ENCODE measurements at places on chromosomes 3 and 15.

GRCh38 chr3:151262871-151263525 lies 15.3 kb downstream of the P2RY14 start:
- DNase-seq: no peak

DNA sequence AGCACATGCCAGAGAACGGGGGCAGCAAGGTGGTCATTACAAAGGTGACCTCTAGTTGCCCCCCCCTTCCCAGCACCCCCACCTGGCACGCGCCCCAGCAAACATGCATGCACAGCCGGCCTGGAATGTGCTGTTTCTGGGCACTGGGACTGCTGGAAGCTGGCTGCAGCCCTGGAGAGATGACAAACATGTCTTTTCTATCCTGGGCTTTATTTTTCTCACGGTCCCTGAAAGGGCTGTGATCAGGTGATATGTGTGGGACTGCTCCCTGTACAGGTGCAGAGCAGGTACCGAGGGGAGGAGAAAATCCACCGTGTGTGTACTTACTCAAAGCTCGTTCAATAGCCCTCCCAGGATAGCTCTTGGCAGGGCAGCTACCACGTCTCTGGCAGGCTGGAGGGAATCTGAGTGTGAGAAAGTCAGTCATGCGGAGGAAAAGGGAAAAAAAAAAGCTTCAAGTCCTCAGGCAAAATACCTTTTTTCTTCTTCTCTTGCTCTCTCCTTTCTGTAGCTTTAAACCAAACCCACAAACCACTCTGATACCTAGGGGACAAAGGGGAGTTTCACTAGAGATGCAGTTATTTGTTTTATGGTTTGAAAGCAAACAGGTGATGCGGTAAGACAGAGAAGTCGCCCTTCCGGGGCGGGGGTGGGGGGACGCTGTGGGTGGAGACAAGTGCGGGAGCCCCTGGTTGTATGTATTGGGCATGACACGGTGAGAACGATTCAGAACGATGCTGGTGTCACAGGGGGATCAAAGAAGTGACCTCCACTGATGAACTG lies 5.0 kb upstream of the HES1 start:
- DNase-seq: peak; percentile 94

- DNase-seq: no peak
Measured at GRCh38 chr3:37183375-37183831, 9.0 kb upstream of the LRRFIP2 start.

- DNase-seq: no peak
Measured at GRCh38 chr3:131147534-131147933, 120.9 kb downstream of the NEK11 start.

DNA sequence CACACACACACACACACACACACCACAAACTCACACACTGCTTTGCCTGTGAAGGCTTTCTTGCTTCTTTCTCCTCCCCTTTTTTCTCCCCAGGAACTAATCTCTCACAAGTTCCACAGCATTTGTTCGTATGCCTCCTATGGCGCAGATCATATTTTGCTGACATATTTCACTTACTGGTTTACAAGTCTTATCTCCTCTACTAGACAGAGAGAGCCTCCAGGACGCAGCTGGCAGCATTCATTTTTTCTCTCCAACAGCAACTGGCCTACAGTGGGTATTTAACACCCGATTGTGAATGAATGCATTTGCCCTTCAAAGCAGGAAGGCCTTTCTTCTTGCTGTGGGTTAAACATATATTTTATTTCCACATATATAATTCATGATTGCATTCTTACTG lies 47.0 kb upstream of the DLG1 start:
- no peak for DNase-seq

- no peak for DNase-seq
Measured at GRCh38 chr3:72142028-72142427, 357.1 kb upstream of the PROK2 start.

GRCh38 chr3:14258906-14259904 lies 80.6 kb downstream of the LSM3 start:
- DNase-seq: no peak

- peak; percentile 69 for DNase-seq
Measured at GRCh38 chr3:116423945-116424344, 21.3 kb downstream of the LSAMP start.

- peak; percentile 95 for DNase-seq
Measured at GRCh38 chr15:60840306-60840702, 361.4 kb upstream of the ICE2 start.

- DNase-seq: no peak
Measured at GRCh38 chr3:157294953-157295352, 135.0 kb upstream of the CCNL1 start.

DNA sequence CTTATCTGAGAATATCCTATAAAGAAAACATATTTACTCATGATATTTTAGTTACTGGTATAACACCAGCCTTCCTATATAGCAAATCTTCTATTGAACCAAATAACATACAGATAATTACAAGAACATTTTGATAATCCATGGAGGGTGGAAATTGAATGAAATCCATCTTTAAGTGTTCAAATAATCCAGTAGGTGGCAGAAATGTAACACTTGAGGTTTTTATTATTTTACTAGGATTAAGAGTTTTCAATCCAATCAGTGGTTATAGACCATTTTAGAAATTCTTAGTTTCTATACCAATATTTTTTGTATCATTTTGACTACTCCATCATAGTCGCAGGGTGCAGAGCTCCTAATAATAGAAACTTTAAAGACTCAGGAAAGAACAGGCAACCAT lies 101.9 kb upstream of the KCNH8 start:
- peak; percentile 6 for DNase-seq

GRCh38 chr3:28569357-28569756 lies 220.7 kb upstream of the AZI2 start:
- peak; percentile 0 for DNase-seq

GRCh38 chr3:65344444-65344843 lies 656.6 kb upstream of the ADAMTS9 start:
- DNase-seq: no peak

DNA sequence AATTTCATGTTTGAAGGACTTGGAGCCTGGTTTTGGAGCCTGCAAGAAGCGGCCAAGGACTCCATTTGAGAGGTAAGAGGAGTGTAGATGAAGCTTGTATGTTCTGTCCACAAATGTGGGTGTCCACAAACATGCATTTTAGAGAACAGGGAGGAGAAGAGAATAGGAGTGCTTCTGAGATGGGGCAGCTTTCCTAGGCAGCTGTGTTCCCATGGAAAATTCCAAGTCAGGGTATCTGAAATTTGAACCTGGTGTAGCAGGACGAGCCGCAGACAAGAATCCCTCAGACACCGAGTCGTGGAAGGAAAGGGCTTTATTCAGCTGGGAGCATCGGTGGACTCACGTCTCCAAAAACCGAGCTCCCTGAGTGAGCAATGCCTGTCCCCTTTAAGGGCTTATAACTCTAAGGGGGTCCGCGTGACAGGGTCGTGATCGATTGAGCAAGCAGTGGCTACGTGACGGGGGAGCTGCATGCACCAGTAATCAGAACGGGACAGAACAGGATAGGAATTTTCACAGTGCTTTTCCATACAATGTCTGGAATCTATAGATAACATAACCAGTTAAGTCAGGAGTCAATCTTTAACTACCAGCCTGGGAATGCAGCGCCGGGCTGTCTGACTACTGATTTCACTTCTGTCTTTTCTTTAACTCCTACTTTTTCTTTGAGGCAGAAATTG lies 71.4 kb upstream of the WDR72 start:
- peak; percentile 2 for DNase-seq

DNA sequence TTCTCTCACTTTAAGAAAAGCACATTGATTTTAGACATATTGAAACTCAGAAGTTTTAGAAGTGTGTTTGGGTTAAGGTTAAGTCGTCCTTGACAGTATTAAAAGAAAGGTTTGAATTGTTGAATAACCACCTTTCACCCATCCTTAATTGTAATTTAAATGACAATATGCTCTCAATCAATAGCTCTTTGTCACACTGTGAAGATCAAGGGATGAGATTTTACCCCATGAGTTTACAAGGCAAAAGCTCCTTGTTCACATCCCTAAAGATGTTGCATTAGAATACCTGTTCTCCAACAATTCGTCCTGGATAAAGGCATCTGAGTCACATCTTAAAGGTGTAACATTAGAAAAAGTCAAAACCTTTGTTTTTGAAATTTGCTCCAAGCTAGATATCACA lies 220.4 kb upstream of the MDFIC2 start:
- no peak for DNase-seq

DNA sequence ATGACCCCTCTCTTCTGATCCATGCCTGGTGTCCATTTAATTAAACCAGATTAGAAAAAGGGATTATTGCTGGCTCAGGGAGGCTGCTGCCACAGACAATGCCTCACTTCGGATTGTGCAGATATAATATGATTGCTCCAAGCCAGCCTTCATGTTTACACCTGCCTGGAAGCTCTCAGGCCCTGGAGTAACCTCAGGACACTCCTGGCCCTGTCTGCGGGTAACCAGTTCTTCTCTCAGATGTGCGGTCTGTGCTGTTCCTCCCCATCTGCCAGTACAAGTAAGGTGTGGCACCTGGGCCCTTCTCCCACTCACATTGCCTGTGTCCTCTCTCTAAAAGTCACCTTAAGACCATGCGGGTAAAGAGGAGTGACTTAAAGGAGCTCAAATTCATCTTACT lies 8.8 kb upstream of the GOLGA8J start:
- DNase-seq: no peak

GRCh38 chr15:40456299-40456712 lies 14.5 kb upstream of the CHST14 start:
- no peak for DNase-seq

GRCh38 chr3:124119056-124119716 lies 127.3 kb upstream of the ROPN1 start:
- no peak for DNase-seq

DNA sequence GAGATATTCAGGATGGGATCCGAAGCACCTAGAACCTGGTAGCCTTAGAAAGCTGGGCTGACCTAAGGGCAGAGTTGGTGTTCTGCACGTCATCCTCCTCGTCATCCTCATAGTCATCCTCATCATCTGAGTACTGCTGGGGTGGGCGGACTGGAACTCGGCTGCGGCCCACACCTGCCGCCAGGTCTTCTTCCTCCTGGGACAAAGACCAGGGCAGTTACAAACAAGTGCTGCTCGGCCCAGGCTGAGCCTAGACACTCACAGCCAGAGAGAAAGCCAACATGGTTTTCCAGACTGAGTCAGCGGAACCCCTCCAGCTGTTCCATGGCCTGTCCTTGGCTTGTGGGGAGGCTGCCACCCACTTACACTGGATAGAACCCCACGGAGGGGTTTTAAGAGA lies 40.5 kb downstream of the SEMA3G start:
- DNase-seq: no peak

GRCh38 chr3:120218981-120219380 lies 66.0 kb downstream of the GPR156 start:
- no peak for DNase-seq

DNA sequence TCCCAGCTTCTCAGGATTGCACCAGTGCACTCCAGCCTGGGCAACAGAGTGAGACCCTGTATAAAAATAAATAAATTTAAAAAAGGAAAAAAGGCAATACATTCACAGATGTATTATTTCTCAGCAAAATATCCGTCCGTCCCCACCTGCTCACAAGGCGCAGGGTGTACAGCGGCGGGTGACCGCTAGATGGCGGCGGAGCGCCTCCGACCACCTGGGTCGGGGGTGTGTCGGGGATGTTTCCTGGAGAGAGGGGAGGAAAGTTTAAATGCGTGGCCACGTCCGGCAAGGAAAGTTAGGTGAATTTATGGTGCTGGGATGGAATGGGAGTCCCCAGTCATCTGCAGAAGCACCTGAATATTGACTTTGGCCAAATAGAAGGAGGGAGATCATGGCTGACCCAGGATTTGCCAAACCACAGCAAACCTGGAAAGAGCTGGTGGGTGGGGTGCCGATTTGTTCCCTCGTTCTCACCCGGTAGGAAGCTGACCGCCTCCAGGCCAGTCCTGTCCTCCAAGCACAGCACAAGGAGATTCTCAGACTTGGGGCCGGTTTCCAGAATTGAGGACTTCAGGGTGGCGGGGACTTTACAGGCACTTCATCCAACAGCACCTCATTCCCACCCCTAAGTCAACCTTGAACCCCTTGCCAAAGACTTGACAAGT lies 88.3 kb downstream of the TMEM266 start:
- peak; percentile 57 for DNase-seq

DNA sequence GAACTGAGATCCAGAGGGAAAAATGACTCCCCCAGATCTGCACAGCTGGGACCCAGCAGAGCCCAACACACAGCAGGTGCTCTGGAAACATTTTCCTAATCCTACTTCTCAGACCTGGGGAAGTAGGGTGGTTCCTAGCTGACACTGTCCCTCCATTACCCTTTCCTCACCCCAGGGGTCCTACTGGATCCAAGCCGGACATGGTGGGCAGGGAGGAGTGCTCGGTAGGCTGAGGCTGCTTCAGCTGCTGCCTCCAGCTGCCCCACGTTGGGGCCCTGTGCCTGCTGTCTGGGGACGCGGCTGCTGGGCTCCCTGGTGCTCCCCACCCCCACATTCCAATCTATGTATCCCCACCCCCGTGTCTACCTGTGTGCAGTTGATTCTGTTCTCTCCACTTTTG lies 29.8 kb upstream of the SLC6A6 start:
- no peak for DNase-seq

DNA sequence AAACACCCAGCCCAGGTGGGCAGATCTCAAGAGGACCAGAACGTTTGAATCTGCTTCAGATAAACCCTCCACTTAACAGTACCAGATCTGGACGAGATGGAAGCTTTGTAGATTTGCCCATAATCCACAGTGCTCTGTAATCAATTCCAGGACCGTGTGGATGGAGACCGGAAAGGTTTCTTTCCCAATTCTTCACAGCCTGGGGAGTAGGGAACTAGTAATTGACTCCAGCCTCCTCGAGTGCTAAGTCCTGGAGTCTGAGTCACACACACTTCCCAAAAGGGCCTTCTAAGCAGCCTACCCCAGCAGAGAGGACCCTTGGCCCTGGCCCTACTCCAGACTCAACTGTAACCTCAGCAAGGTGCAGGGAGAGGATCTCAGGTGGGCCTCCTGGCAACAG lies 56.2 kb upstream of the TSEN2 start:
- no peak for DNase-seq

DNA sequence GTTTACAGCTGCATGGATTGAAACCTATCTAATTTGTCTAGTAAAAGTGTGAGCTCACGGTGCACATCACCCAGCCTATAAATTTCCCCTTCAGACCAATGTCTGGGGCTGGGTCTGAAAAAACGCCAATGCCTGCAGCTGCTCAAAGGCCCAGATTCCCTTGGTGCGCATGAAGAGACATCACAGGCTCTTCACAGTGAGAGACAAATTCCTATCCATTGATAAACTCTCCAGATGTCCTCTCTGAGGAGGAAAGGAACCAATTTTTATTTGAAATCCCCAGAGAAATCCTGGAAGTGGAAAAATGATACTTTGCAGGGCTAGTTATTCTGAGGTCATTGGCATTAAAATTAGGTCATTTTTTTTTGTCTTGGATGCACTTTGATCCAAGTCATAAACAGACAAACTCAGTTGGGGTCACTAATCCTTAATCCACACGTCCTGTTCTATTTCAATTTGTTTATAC lies 360.5 kb downstream of the EPHA3 start:
- no peak for DNase-seq

Data from DMS53 (cell line).